NCI-H187 treated with DMSO at 0.1 percent for 48 hours (cell line): ENCODE measurements at places on chromosomes 5 and 9.

GRCh38 chr5:6556089-6556801, 76.6 kb downstream of the NSUN2 start:
- DNase-seq, result no peak

DNA sequence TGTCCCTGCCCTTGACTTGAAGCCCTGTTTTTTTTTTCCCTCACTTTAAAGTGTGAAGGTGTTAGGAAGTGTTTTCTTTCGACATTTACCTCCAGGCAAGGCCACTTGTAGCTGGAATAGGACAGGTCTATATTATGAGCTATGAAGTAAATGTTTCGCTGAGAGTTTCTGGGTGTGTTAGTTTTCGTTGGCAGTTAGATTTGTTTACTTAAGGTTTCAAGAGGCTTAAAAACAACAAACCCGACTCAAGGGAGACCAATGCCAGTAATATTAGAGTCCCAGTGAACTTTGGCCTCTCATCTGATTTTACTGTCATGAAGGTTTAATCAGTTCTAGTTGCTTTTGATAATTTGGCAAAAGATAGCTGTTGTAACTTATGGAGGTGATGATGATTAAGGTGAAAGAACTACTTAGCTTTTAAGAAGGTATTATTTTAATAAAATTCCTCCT, 25.2 kb downstream of the OCLN start:
- DNase-seq, result peak; percentile 34

DNA sequence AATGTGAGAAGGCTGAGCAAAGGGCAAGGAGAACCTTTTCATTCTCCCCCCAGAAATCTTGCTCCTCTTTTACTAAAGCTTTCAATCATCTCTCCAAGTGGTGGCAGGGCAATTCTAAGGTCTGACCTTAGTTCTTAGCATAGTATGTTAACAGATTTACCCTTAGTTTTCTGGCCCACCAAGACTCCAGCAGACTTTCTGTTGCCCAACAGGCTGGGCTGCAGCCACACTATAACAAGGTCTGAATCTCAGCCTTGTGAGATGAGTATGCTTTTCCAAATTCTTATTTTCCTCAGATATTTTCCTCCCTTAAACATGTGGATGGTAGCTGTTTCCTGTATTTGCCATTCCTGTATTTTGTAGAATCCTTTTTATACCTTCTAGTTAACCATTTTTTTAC, 69.5 kb downstream of the NIPBL start:
- DNase-seq, result no peak

- DNase-seq, result no peak
Observed at GRCh38 chr5:139808481-139809330, 13.1 kb downstream of the PSD2 start.

DNA sequence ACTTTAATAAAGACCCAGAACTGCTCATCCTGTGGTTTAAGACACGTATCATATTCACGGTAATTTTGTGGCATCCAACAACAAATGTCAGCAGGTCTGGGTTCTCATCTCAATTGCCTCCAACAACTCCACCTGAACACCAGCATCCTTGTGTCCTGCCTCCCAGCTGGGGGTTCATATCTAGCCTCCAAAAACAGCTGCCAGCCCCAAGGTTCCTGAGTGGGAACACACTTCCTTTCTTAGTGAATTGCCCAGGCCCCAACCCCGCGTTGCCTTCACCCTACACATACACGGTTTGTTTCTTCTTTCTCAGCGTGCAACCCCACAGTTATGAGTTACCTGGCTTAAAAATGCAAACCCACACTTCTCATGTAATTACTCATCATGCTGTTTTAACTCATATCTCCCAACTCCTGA, 77.9 kb downstream of the SEMA4D start:
- no peak for DNase-seq

- DNase-seq, result no peak
Observed at GRCh38 chr5:172509405-172509781, 55.1 kb upstream of the SH3PXD2B start.

DNA sequence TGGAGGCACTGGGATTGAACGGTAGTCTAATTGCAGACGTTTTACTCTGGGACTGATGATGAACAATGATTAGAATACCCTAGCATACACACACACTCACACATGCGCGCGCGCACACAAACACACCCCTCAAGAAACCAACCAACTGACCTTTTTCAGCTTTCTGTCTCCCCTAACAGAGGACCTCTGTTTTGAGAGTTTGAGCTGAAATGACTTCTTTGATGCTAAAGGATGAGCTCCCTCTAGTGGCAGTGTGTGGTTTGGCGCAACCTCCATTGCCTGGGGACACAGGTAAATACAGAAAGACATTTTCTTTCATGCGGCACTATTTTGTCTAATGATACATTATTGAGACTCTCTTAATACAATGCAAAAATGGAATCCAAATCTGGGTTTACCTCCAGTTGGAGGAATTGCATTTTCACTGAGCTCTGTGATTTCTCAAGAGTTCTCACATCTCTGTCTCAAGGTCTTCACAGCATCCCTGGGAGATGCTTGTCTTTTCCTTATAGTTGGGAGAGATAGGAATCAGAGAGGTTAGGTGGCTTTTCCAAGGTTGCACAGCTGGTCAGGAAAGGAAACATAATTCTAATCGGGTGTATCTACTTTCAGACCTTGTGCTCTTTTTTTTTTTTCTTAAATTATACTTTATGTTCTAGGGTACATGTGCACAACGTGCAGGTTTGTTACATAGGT, 187.5 kb downstream of the TMEM38B start:
- DNase-seq, result no peak

GRCh38 chr5:51384281-51384840, 1.1 kb downstream of the ISL1 start:
- no peak for DNase-seq

DNA sequence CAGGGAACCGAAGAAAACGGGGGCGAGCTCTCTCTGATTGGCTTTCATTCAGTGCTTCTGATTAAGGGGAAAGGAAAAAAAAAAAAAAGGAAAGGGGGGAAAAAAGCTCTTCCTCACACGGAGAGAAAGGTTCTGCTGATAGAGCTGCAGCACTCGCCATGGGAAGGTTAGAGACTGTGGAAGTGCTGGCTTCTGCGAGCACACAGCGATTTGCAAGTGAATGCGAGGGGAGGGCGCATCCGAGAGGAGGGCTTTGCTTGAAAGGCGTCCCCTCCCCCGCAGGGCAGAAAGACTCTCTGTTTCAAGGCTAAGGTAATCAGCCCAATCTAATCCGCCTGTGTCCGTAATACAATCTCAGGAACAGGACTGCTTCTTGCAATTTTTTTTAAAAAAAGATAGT, at the start of gene CDH10:
TSS of gene CDH10 (minus strand) at position 218 of the 400 bp plus-strand sequence. CDS start 51,488 bp downstream, outside the sequence.
- no peak for DNase-seq
